ENCODE measurements at places on chromosomes 5 and 9. TPM values are rescaled to one million over a fixed set of nuclear protein-coding genes. Genes with fewer than 3 reads are reported as not detected.

GRCh38 chr5:155871623-155872022 is 455.3 kb upstream of the SGCD start:
- no peak overlapping the region for H3K27ac ChIP-seq
- H3K4me1 ChIP-seq, result no peaks in the 10 kb centered on the region
- no peaks in the 10 kb centered on the region for H3K27me3 ChIP-seq
- H3K4me3 ChIP-seq, result no peak overlapping the region
- no peak for DNase-seq

DNA sequence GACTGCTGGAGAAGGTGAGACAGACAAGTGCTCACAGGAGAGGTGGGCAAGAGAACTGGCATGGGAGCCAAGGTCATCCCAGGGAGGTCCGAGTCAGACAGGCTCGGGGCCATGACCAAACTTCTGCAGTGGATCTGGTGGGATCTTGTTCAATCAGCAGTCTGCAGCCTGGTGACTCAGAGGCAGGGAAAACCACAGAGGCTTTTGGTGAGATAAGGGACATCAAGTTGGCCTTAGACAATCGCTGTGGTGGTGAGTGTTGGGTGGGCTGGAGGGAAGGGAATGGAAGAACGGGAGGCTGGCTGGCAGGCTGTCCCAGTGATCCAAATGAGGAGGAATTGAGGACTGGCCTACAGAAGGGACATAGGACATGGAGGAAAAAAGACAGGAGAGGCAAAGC is 123.8 kb downstream of the TMEM174 start:
- no peak overlapping the region for H3K4me3 ChIP-seq
- no peak overlapping the region for H3K27ac ChIP-seq
- no peaks in the 10 kb centered on the region for H3K36me3 ChIP-seq
- no peaks in the 10 kb centered on the region for H3K4me1 ChIP-seq
- peaks cover 55% of the 10 kb centered on the region for H3K27me3 ChIP-seq
- DNase-seq, result no peak

GRCh38 chr5:140883373-140883772 is 1.4 kb downstream of the PCDHA13 start:
- H3K4me3 ChIP-seq, result no peak overlapping the region
- no peaks in the 10 kb centered on the region for H3K36me3 ChIP-seq
- no peaks in the 10 kb centered on the region for H3K4me1 ChIP-seq
- no peak overlapping the region for H3K27ac ChIP-seq
- H3K27me3 ChIP-seq, result no peaks in the 10 kb centered on the region
- no peak for DNase-seq

Gene IGFBPL1
- not detected for total RNA-seq

DNA sequence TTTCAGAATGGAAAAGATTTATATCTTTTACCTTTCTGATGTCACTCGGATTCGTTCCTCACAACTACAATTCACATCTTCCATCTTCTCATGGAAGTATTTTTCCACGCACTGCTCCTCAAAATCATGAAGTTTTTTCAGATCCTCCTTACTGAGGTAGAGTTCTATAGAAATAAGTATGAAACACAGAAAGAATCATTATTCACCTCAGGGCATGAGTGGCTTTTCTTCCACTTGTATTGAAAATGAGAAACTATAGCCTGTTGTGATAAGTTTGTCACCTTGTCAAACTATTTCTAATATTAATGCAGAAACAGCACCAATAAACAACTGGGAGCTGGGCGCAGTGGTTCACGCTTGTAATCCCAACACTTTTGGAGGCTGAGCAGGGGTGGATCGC is 116.0 kb downstream of the TRPM6 start:
- H3K36me3 ChIP-seq, result no peaks in the 10 kb centered on the region
- H3K4me3 ChIP-seq, result no peak overlapping the region
- no peak for DNase-seq
- no peak overlapping the region for H3K27ac ChIP-seq

GRCh38 chr5:121949885-121950284 is 11.9 kb upstream of the SRFBP1 start:
- H3K4me1 ChIP-seq, result no peaks in the 10 kb centered on the region
- no peak for DNase-seq

DNA sequence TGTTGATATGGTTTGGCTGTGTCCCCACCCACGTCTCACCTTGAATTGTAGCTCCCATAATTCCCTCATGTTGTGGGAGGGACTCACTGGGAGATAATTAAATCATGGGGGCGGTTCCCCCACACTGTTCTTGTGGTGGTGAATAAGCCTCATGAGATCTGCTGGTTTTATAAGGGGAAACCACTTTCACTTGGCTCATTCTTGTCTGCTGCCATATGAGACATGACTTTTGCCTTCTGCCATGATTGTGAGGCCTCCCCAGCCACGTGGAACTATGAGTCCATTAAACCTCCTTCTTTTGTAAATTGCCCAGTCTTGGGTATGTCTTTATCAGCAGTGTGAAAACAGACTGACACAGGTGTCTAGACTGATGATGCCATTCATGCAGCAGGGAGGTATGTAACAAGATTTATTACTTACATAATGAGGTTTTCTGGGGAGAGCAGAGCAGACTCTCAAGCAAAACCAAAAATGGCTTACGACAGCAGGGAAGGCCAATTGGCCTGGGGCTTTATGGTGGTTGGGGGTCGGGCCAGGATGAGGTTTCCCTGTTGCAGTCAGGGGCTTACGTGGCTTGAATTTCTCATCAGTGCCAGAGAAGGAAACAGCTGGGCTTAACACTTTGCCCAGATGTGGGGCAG is 9.5 kb upstream of the COMMD10 start:
- no peaks in the 10 kb centered on the region for H3K27me3 ChIP-seq
- no peak for DNase-seq
- H3K4me1 ChIP-seq, result no peaks in the 10 kb centered on the region
- H3K36me3 ChIP-seq, result no peaks in the 10 kb centered on the region
- no peak overlapping the region for H3K4me3 ChIP-seq
- H3K27ac ChIP-seq, result no peak overlapping the region

DNA sequence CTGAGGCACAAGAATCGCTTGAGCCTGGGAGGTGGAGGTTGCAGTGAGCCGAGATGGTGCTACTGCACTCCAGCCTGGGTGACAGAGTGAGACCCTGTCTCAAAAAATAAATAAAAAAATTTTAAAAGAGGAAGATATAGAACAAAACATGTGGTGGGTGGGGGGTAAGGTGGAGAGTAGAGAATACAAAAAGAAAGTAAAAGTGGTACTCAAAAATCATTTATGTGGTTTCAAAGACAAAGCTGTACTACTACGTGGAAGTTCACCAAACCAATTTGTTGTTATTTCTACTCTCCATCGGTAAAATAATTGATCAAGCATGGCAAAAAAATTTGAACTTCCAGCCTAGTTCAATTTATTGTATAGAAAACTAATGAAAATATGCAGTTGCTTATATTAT is 8.0 kb upstream of the OR13C3 start:
- H3K27me3 ChIP-seq, result no peaks in the 10 kb centered on the region
- no peak overlapping the region for H3K4me3 ChIP-seq
- no peak for DNase-seq
- H3K4me1 ChIP-seq, result no peaks in the 10 kb centered on the region
- no peaks in the 10 kb centered on the region for H3K36me3 ChIP-seq

GRCh38 chr5:181234455-181235306 is 9.0 kb downstream of the RACK1 start:
- no peaks in the 10 kb centered on the region for H3K27me3 ChIP-seq
- peaks cover 44% of the 10 kb centered on the region for H3K36me3 ChIP-seq
- no peak overlapping the region for H3K27ac ChIP-seq
- DNase-seq, result no peak

DNA sequence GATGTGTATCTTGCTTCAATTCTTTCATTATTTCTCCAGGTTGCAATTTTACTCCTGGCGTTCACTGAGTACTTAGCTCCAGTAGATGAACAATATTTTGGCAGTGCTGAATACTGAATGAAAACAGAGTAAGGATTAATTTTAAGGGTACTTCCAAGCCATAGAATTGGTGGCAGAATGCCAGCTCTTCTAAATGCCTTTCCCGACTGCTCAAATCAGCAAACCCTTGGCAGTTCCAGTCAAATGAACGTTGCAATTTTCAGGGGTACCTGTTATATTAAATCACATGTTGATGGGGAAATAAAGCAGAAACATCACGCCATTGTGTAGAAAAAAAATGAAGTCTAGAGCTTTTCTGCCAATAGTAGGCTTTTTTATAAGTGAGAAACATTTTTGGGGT is 282.4 kb upstream of the RPS23 start:
- H3K4me1 ChIP-seq, result peaks cover 12% of the 10 kb centered on the region
- no peak for DNase-seq
- no peak overlapping the region for H3K4me3 ChIP-seq
- H3K36me3 ChIP-seq, result no peaks in the 10 kb centered on the region
- no peaks in the 10 kb centered on the region for H3K27me3 ChIP-seq
- H3K27ac ChIP-seq, result no peak overlapping the region

- H3K36me3 ChIP-seq, result no peaks in the 10 kb centered on the region
- no peaks in the 10 kb centered on the region for H3K27me3 ChIP-seq
- no peak overlapping the region for H3K27ac ChIP-seq
- no peak overlapping the region for H3K4me3 ChIP-seq
- no peaks in the 10 kb centered on the region for H3K4me1 ChIP-seq
Measured at GRCh38 chr5:122368510-122369251, 56.6 kb downstream of the SNCAIP start.

Gene PIP5K1B
- not detected for total RNA-seq

GRCh38 chr5:69528035-69528434 is 32.0 kb upstream of the GTF2H2C start:
- no peaks in the 10 kb centered on the region for H3K27me3 ChIP-seq
- no peak overlapping the region for H3K27ac ChIP-seq
- no peak for DNase-seq
- no peaks in the 10 kb centered on the region for H3K36me3 ChIP-seq

Gene GPRIN1
- total RNA-seq, result 0.18 TPM

DNA sequence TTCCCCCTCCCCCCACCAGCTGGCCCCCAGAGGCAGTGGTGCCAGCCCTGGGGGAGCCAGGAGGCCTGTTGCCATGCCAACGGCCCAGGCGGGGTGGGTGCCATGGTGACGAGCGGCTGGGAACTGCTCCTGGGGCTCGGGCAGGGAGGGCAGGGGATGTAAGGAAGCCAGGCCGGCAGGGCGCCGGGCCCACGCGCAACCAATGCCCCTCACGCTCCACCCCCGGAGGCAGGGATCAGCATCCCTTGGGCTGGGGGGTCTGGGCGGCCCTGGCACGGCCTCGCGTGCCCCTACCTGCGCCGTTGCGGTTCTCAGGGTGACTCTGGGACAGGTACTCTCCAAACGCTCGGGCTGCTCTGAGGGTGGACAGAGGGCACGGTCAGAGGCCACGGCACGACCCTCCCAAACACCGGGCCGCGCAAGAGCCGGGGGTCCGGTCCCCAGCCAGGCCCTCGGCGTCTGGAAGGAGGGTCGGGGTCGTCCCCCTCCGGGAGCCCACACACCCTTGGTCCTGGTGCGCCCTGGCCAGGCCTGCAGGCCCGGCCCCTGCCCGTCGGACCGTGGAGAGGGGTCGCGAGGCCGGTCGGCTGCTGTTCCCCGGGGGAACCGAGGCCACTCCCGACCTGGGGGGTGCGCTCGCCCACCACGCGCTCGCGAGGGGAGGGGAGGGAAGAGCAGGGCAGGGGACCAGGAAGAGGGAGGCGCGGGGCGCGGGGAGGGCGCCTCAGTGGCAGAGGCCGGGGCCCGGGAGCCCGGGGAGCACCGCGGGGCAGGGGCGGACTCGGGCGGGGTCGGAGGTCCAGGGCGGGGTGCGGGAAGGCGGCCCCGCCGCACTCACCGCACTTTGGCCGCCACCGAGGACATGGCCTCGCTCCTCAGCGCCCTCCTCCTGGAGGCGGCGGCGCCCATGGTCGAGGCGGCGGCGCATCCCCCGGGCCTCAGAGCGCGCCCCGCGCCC is 661 bp downstream of the NSMF start:
- no peaks in the 10 kb centered on the region for H3K36me3 ChIP-seq
- peak; percentile 55 for DNase-seq
- no peaks in the 10 kb centered on the region for H3K4me1 ChIP-seq

Gene DRD1
- total RNA-seq, result 0.06 TPM

DNA sequence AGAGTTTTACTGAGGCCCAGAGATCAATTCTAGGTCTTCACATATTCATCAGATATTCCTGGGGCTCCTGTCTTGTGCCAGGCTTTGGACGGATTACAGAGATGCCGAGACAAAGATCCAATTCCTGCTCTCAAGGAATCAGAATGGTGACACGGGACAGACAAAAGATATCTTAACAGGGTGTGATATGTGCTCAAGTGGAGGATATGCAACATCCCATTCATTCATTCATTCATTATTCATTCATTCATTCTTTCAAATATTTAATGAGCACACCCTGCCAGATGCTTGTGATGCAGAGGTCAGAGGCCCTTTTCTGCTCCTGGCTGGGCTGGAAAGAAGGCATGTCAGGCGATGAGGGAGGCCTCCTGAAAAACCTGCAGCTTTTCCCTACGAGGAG is 21.8 kb downstream of the LHX2 start:
- H3K27ac ChIP-seq, result no peak overlapping the region
- no peaks in the 10 kb centered on the region for H3K36me3 ChIP-seq
- H3K4me3 ChIP-seq, result no peak overlapping the region
- H3K4me1 ChIP-seq, result no peaks in the 10 kb centered on the region

DNA sequence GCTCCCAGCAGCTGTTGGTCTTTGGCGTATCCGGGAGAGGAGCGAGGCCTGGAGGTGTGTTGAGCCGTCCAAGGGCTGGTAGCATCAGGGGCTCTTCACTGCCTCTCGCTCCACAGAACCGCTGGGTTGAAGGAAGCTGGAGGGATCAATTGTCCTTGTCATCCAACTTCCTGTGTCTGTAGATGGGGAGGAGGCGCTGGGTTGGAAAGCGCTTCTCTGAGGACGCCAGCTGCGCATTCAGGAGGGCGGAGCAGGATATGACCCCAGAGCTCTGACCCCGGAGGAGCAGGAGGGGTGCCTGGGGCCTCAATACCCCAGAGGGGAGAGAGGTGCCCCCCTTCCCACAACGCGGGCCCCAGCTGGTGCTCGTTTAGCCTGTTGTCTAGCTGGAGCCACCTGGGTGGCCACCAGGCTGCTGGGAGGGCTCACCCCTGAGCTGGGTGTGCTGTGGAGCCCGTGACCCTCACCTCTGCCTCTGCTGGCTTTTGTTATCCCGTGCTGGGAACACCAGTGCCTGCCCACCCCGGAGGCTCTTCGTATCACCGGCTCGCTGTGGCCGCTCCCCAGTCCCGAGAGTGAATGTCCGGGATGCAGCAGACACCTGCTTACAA is 2.0 kb upstream of the DBH start:
- H3K4me3 ChIP-seq, result no peak overlapping the region
- H3K4me1 ChIP-seq, result no peaks in the 10 kb centered on the region
- H3K27ac ChIP-seq, result no peak overlapping the region
- no peaks in the 10 kb centered on the region for H3K36me3 ChIP-seq

- no peaks in the 10 kb centered on the region for H3K4me1 ChIP-seq
- H3K27me3 ChIP-seq, result no peaks in the 10 kb centered on the region
- DNase-seq, result no peak
- no peak overlapping the region for H3K4me3 ChIP-seq
- H3K27ac ChIP-seq, result no peak overlapping the region
- H3K36me3 ChIP-seq, result no peaks in the 10 kb centered on the region
Measured at GRCh38 chr9:96883922-96884321, 29.6 kb upstream of the ZNF782 start.

GRCh38 chr9:29044959-29045358 is 1471.7 kb upstream of the C9orf72 start:
- no peaks in the 10 kb centered on the region for H3K36me3 ChIP-seq
- no peak overlapping the region for H3K4me3 ChIP-seq
- no peaks in the 10 kb centered on the region for H3K4me1 ChIP-seq
- H3K27me3 ChIP-seq, result no peaks in the 10 kb centered on the region
